A549 treated with dexamethasone at 1 μM for 4 hours (cell line): ENCODE measurements at places on chromosomes 13 and 19. TPM values are rescaled to one million over a fixed set of nuclear protein-coding genes. Genes with fewer than 3 reads are reported as not detected.

Gene HIPK4
- total RNA-seq, result 0.16 to 0.39 TPM (median 0.35 TPM) in 5 replicates

Gene FAM83E
- total RNA-seq, result 0.12 to 0.40 TPM (median 0.18 TPM) in 5 replicates

Gene MARK4
- total RNA-seq, result 8.6 to 11.7 TPM (median 9.8 TPM) in 5 replicates

Gene LIG4
- 4.3 to 5.1 TPM (median 4.8 TPM) in 5 replicates for total RNA-seq

Gene CIRBP
- total RNA-seq, result 102 to 197 TPM (median 115 TPM) in 5 replicates

Gene B3GNT3
- total RNA-seq, result 3.1 to 5.2 TPM (median 4.9 TPM) in 5 replicates

Gene LHB
- total RNA-seq, result 0.19 TPM in 1 of 5 replicates, not detected in the others

Gene NLRP7
- not detected in 5 replicates for total RNA-seq

Gene KLK2
- 0.16 to 0.22 TPM in 2 of 5 replicates, not detected in the others for total RNA-seq

Gene ZNF813
- total RNA-seq, result 0.15 to 0.45 TPM (median 0.22 TPM) in 5 replicates

Gene ZNF524
- total RNA-seq, result 12.1 to 17.2 TPM (median 16.1 TPM) in 5 replicates

Gene LGALS7B
- total RNA-seq, result 0.27 to 0.62 TPM in 2 of 5 replicates, not detected in the others

Gene GJB2
- 0.50 to 0.84 TPM (median 0.69 TPM) in 5 replicates for total RNA-seq

Gene KLK13
- total RNA-seq, result 0.09 to 0.14 TPM (median 0.12 TPM) in 3 of 5 replicates, not detected in the others

Gene MOB3A
- total RNA-seq, result 13.3 to 19.7 TPM (median 18.4 TPM) in 5 replicates

Gene NOVA2
- 1.0 to 1.7 TPM (median 1.3 TPM) in 5 replicates for total RNA-seq

Gene NR1H2
- 55.3 to 72.9 TPM (median 70.2 TPM) in 5 replicates for total RNA-seq
